ENCODE measurements at places on chromosomes 7 and 10.

GRCh38 chr10:98292971-98293370 is 25.0 kb upstream of the LOXL4 start:
- DNase-seq = no peak

GRCh38 chr10:84175436-84175835 is 1.8 kb downstream of the GPR15LG start:
- no peak for DNase-seq

GRCh38 chr10:60348982-60349381 is 40.7 kb downstream of the ANK3 start:
- no peak for DNase-seq

DNA sequence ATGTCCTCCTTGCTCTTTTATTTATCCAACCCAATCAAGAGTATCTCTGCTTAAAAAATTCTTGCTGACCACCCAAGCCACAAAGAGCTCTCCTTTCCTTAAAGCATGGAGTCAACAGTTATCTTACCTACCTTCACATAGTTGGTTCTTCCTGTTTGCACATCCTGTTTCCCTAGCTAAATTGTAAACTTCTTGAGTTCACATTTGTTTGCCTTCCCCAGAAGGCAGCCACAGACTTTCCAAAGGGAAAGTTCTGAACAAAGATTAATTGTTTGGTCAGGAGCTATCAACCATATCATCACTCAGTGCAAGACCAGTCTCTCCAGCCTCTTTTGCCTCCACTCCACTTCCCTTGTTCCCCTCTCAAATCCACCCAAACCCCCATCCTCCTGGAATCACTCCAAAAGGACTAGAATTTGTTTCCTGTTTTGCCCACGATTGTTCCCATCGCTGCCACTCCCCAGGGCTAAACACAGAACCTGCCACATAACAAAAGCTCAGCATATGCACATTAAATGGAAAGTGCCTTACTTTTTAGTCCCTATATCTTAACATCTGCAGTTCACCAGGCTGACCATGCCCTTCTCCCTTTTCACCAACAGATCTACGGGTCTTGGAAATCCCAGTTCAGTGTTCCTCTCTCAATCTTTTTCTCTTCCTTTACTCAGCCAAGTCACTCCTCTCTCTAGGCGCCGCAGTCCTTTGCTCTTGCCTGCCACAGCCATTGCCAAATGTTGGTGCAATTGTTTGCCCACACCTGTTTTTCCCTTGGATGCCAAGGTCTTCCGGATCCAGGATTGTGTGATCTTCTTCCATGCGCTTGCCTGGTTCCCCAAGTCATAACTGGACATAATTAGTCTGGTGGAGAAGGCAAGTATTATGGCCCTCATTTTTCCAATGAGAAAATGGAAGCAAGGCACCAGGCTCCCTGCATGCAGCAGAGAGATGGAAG is 265.5 kb downstream of the KCNMA1 start:
- no peak for DNase-seq

GRCh38 chr7:150686030-150686631 is 625 bp downstream of the GIMAP2 start:
- no peak for DNase-seq

DNA sequence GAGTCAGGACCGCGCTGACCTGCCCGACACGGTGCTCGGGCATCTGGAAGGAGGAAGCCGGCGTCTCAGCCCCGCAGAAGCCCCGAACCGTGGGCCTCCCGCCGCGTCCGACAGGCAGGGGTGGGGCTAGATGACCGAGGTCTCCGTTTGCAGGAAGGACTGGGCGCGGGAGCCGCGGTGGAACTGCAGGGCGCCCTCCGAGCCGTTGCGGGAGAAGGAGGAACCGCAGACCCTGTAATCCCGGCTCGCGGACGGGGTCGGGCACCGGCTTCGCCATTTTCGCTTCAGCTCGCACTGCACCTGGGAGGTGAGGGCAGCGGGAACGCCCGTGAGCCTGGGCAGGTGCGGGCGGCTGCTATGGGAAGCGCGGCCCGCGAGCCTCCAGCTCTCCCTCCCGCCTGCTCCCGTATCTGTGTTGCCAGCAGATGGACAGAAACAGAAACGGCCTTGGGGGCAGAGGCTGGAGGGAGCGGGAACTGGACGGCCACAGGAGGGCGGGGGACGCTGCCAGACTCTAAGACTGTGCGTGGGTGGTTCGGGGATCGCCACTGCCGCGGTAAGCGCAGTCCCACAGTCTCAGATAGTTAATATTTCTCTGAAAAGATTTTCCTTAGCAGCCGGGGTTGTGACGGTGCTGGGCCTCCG is 114.1 kb downstream of the VIPR2 start:
- DNase-seq = no peak

DNA sequence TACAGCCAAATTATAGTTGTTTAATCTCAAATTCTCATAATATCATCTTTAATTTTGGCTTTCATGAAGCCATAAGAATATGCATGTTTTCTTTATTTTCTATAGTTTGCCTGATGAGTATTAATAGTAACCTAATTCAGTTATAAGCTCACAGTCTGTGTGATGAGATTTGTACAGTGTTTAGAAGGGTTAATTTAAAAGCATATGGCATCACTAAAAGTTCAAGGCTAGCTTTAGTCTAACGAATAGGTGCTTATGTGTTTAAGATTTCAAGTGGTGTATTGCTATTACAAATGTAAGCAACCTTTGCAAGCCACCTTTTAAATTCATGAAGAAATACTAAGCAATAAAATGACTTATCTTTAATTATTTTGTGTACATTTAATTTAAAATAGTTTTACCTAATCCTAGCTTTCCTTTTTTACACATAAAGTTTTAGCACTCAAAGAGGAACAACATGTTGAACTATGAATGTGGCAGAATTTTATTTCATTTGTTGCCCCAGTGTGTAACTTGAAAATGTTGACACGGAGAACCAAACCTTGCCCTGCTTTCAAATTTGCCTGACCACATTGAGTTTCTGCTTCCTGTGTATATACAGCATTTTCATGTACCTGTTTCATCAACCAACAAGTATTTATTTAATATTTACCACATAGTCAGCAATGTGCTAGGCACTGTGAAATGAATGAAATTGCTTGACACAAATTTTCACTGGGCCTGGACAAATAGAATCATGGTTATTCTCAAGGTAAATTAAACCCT is 41.5 kb downstream of the TET1 start:
- no peak for DNase-seq

DNA sequence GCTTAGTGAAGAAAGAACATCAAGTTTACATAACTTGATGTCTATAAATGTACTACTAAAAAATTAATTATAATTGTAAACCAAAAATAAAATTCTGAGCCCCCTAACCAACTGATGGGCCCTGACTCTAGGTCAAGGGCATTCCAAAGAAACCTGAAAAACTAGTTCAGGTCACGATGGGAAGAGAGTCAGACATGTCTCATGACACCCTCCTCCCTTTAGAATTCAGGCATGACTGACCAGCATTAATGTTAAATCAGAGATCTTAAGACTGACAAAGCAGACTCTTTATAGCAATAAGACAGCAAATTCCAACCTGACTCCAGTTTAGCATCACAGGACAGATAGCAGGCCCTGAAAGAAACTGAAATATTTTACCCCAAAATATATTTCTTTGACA is 21.6 kb upstream of the OTUD1 start:
- DNase-seq = no peak

DNA sequence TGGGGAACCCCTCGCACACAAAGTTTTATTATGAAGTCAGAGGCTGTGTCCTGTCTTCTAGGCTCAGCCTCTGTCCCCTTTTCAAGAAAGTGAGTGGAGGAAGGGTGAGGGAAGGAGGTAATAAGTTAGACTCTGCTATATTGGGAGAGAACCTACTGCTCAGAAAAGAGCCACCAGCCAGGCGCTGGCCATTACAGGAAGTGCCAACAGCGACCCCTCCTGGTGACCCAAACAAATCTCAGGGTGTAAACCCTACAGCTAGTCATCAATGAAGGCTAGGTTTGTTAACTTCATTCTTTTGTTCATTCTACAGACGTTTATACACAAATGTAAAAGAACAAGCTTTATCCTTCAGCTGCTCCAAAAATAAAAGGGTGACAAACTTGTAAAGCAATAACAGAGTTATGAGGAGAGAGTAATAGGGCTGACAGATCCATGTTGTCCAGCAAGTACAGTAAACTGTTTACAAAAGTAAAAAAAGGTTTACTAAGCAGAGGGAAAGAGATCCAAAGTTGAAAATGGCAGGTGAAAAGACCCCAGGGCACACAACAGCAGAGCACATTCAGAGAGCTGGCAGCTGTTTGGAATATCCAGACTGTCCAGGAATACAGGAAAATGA is 82.7 kb downstream of the FAM204A start:
- no peak for DNase-seq

GRCh38 chr7:41886262-41886900 is 183.5 kb upstream of the INHBA start:
- no peak for DNase-seq

DNA sequence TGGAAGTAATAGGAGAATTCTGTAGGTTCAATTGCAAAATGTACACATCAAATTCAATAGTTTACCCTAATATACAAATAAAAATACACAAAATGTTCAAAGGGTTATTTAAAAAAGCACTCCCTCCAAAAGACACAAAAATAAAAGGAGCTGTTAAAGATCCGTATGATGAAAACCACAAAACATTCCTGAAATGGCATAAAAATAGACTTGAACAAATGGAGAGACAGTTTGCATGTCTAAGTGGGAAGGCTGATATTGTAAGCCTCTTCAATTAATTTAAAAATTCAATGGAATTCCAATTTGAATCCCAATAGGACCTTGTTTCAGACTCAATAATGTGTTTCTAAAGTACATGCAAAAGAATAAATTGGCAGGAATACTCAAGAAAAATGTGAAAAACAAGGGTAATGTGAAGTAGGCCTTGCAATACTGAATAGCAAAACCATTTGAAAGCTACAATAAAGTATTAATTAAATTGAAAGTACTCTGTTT is 38.0 kb upstream of the INSYN2A start:
- DNase-seq = no peak

GRCh38 chr7:159075563-159076238 is 69.0 kb downstream of the VIPR2 start:
- DNase-seq = no peak

- no peak for DNase-seq
Observed at GRCh38 chr7:42403831-42404230, 166.8 kb upstream of the GLI3 start.

DNA sequence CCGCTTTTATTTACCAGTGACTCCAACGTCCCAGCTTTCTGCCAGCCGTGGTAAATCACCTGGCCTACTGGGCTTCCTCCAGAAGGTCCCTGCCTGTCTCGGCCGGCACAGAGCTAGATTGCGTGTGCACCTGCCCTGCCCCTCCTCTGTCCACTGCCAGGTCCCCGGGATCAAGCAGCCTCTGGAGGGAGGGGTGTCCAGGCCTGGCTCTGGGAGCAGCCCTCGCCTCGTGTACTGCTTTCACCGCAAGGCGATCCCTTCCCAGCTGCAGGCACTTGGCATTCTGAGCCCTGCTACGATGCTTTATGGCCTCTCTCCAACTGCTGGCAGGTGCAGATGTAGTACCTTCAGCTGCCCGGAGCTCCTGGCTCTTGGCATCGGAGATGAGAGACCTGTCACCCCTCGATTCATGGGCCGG is 7.4 kb downstream of the SLC29A3 start:
- no peak for DNase-seq

Data from thoracic aorta (tissue), 2 donors.